H1 (cell line): ENCODE measurements at places on chromosomes 2 and 18. TPM values are rescaled to one million over a fixed set of nuclear protein-coding genes. Genes with fewer than 3 reads are reported as not detected.

Gene AGXT
- not detected in 2 replicates for total RNA-seq

Gene METTL4
- total RNA-seq = 10.6 and 11.5 TPM in 2 replicates

DNA sequence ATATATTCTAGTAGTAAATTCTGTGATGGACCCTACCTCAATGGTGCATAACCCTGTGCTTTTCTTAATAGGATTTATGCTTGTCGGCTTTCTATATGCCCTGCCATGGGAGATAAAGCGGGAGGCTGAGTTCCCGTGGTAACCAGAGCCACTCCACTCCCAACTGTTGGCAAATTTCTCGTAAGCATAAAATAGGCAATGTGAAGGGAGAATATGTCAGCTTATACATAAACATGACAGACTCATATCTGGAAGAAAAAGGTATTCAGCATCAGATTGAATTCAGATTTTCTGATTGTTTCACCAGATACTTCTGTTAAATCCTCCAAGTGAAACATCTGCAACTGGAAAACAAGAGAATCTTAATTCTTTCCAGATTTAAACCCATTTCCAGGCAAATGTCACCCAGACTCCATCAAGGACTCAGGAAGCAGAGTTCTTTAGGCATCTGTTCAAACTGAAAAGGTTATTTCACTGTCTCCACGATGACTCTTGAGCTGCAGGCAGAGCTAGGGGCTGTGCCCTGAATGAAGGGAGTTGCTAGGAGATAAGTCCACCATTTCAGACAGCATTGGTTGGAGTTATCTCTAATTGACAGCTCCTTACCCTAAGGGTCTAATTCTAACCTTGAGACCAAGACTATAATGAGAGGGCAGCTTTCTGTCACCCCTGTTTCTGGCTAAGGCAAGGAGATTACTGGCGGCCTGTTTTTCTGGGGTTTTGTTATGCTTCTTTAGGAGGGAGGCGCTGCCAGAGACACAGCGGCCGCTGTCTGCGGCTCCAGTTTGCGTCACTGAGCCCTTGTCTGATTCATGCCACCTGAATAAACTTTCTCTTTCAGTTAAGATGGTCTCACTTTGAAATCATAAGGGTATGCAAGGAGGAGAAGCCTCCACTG lies 381.3 kb downstream of the SOX11 start:
- no peak overlapping the region for H3K27ac ChIP-seq
- H3K27me3 ChIP-seq = no peaks in the 10 kb centered on the region; the same call in 1 of the 2 replicates
- H3K4me1 ChIP-seq = peaks cover 29% of the 10 kb centered on the region
- no peak for DNase-seq
- H3K4me3 ChIP-seq = no peak overlapping the region

DNA sequence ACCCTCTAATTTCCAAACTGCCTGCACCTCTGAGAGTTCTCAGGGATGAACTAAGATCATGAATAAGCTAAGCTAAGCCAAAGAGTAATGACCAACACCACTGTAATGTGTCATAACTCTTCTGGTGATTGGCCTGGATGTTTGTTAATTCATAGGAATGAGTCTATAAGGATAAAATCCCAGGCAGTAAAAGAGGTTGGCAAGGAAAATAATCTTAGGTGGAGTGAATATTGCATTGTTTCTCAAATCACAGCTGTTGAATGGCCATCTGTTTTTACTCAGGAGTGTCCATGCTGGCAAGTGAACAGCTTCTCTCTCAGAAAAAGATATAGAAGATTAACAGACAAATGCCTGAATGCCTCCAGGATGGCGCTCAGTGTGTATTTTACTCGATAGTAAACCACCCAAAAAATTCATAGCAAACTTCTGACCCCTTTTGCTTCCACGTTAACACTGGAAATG lies 60.8 kb upstream of the GLS start:
- no peak overlapping the region for H3K27ac ChIP-seq
- H3K4me1 ChIP-seq = no peaks in the 10 kb centered on the region
- no peaks in the 10 kb centered on the region for H3K27me3 ChIP-seq
- H3K4me3 ChIP-seq = no peak overlapping the region
- no peak for DNase-seq
- H3K36me3 ChIP-seq = no peaks in the 10 kb centered on the region
